Activated CD4-positive, alpha-beta memory T cell treated with anti-CD3 and anti-CD28 coated beads for 36 hours (primary cell): ENCODE measurements at places on chromosomes 3 and 15. TPM values are rescaled to one million over a fixed set of nuclear protein-coding genes. Genes with fewer than 3 reads are reported as not detected.
A peak's percentile ranks its signal among the peaks of the same experiment; 100 is the strongest.

Gene CHRNB4
- total RNA-seq, result not detected

Gene TRAT1
- total RNA-seq, result 19.9 TPM

Gene ACTC1
- total RNA-seq, result not detected

Gene KCNMB3
- total RNA-seq, result 0.29 TPM

Gene IMPG2
- total RNA-seq, result 0.12 TPM

Gene STRA6
- not detected for total RNA-seq

Gene EAF2
- total RNA-seq, result 14.8 TPM

GRCh38 chr3:167718582-167718981 is 16.1 kb downstream of the PDCD10 start:
- DNase-seq, result no peak

DNA sequence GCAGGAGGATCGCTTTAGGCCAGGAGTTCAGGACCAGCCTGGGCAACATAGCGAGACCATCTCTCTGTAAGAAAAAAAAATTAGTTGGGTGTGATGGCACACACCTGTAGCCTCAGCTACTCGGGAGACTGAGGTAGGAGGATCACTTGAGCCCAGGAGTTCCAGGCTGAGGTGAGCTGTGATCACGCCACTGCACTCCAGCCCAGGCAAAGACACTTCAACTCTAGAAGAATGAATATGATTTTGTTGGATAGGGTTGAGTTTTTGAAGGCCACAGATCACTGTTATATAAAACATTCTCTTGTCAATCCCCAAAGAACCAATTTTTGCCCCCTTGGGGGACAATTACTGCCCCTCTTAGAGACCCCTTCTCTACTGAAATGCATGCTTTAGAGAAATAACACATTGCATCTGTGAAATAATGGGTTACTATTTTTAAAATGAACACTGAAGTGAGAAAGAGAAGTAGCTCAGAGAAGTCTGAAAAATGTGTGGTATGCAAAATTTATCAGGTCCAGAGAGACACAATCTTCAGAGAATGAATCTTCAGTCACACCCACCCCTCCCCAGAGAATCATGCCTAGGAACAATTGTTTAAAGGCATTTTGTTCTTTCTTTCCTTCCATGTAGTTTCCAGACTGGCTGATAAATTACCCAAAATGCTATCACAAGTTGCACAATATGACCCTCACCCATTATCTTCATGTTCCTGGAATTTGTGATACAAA is 42.7 kb downstream of the METTL6 start:
- no peak for DNase-seq

DNA sequence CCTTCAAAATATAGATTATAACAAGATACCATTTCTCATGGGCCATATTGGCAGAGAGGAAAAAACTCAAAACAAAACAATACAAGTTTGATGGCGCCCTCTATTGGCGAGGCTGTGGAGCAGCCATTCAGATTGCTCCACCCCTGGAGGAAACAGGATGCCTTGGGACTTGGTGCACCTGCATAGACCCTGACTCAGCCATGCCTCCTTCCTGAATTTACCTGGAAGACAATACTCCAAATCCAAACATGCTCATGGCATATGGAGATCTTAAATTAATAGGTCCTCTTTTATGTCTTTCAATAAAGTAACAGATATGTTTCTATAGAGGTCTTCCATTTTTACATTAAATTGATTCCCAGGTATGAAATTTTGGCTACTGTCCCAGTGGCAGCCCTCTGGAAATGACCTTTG is 90.0 kb downstream of the APBA2 start:
- peak; percentile 74 for DNase-seq

DNA sequence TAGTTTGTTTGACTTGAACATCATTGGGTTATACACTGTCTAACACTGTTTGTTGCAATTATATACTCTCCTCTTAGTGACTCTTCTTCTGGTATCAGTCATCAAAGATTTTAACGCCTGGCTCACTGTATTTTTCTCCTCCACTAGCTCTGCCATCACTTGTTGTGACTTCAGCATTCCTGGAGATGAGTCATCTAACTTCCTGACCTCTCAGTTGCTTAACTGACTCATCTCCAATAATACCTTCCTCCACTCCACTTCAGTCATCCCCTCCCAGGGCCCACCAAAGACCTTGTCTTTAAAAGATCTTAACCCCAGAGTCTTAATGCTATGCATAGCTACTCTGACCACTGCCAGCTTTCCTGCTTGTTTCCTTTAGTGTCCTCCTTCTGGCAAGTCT is 28.6 kb upstream of the CLSTN2 start:
- no peak for DNase-seq

DNA sequence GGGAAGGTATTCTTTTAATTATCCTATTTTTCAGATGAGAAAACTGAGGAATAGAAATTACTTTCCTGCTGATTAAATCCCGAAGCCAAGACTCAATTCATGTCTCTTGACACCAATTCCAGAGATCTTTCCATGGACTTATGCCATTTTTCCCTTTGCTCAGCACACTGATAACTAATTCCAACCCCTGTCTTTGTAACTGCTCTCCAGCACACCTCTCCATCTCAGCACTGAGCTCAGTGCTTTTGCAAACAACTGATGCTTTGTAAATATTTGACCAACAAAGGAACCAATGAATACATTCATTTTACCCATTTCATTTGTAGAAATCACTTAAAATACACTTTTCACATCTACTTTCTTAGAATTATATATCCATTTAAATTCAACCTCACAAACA is 249.1 kb downstream of the IL5RA start:
- no peak for DNase-seq

- no peak for DNase-seq
These were observed 38.6 kb downstream of the CRYBG3 start for GRCh38 chr3:97860364-97860763.

DNA sequence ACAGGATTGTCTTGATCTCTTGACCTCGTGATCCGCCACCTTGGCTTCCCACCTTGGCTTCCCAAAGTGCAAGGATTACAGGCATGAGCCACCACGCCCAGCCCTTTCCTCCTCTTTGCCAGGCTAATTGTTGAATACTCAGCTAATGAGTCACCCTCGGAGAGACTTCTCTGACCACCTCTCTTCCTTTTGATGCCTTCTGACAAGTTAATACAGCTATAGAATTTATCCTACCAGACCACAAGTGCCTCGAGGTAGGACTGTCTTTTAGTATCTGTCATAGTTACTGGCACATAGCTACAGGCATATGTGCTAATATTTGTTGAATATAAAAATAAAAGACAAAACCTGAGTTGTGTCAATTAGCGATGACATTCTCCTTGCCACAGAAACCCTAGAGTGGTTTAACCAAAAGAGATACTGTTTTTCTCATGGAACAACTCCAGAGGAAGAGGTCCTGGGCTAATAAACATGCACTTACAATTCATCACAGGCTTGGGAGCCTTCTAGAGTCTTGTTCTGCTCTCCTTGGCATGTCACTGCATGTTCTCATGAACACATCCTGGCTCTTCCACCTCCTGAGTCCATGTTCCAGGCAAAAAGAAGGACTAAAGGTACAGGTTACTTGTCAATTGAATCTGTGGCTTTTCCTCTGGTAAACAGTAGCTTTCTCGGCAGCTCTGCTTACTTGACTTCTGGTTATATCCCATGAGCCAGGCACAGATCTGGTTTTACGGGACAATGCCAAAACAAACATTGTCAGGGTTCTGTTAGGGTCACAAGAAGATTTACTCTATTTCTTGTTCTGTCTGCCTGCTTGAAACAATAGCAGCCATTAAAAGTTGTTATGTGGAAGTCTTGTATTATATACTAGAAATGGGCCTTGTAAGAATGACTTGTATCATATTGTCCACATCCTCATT is 332.3 kb downstream of the THSD4 start:
- DNase-seq, result no peak

- DNase-seq, result no peak
These were observed 177.2 kb downstream of the ITPR1 start for GRCh38 chr3:4670352-4670751.

DNA sequence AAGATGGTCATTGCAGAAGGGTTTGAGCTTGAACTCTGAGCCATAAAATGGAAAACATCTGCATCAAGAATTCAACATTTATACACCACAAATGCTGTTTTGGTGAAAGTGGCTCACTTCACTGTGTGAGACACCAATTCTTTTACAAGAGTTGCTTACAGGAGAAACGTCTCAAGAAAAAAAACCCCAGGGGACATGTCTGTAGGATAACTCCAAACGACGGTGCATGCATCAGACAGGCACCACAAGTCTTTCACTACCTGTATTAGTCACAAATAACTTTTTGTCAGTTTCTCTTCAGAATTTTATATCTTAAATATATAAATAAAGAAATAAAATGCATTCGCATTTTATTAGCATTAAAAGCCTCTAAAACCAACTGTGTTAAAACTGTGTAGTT is 164.3 kb downstream of the EFHB start:
- no peak for DNase-seq

GRCh38 chr3:145882436-145882835 is 278.5 kb downstream of the PLOD2 start:
- no peak for DNase-seq

- peak; percentile 87 for DNase-seq
These were observed 5.8 kb downstream of the PRRT3 start for GRCh38 chr3:9946112-9947024.

- DNase-seq, result no peak
These were observed 5.2 kb downstream of the NKTR start for GRCh38 chr3:42605546-42606173.

DNA sequence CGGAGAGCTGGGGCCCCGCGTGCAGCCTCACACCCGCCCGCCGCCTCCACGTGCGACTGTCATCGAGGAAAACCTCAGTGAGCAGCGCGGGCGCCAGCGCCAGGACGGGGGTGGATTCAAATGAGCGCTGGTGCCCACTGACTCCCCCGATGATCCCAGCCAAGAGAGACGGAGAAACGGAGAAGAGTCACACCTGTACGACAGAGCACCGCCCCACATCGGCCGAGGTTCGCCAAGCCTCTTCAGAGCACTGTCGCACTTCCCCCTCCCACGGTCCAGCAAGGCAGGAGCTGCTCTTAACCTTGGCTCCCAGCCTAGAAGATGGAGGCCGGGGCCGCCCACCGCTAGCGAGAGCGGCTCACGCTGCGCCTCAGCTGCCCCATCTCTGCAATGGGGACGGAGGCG is 130.9 kb upstream of the IQSEC1 start:
- DNase-seq, result no peak

DNA sequence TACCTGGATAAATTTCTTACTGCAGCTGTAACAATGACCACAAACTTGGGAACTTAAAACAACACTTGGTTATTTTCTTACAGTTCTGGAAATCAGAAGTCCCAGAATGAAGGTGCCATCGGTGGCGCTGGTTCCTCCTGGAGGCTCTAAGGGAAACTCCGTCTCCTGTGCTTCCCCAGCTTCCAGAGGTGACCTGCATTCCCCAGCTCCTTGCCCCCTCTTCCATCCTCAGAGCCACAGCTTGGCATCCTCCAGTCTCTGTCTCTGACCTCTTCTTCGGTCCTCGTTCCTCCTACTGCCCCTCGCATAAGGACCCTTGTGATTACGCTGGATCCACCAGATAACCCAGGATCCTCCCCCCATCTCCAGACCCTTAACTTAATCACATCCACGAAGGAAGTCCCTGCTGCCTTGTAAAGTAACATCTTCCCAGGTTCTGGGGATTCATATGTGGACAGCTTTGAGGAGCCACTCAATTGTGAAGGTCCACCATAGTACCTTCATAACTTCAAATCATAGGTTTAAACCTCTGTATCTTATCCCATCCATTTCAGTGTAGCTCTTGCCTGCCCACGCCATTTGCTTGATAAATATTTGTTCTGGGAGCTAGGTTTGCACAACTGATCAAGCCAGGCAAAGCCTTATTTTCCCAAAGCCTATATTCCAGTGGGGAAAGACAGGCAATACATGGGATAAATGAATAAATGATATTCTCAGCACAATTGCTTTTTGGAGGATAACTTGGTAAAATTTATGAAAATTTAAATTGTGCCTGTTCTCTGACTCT is 34.8 kb downstream of the KLF15 start:
- no peak for DNase-seq

GRCh38 chr3:34619990-34620389 is 821.6 kb downstream of the PDCD6IP start:
- DNase-seq, result no peak

GRCh38 chr3:133455960-133456359 is 56.1 kb downstream of the BFSP2 start:
- DNase-seq, result no peak

GRCh38 chr3:160981217-160981938 is 123.8 kb downstream of the B3GALNT1 start:
- peak; percentile 17 for DNase-seq

DNA sequence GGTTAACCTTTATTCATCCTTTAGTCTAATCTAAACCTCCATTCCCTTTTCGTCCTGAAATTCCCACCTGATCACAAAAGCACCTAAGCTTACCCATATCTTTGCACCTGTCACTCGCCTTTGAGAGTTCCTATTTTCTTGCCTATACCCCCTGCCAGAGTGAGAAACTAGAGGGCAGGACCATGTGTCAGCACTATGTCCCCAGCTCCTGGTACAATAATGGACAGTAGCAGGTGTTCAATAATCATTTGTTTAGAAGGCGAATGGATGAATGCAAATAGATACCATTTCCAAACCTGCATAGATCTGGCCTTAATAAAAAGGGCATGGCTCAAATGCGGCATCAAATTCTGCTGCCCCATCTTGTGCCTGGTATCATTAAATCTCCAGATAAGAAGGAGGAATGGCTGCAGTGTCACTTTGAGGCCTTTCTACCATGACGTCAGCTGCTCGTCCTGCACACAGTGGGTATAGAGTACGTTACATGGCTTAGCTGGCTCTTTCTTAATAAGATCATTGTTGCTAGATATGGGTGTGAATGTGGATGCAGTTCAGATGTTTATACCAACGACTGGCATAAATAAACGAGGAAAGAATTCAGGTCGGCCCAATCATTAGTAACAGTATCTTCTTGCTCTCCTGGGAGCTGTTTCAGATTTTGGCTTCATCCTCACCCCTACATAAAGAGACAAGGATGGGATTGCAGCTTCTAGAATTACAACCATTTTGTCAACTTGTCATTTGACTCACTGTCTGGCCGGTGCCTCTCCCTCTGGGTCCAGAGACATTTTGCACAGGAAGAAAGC is 148.7 kb downstream of the RORA start:
- no peak for DNase-seq

DNA sequence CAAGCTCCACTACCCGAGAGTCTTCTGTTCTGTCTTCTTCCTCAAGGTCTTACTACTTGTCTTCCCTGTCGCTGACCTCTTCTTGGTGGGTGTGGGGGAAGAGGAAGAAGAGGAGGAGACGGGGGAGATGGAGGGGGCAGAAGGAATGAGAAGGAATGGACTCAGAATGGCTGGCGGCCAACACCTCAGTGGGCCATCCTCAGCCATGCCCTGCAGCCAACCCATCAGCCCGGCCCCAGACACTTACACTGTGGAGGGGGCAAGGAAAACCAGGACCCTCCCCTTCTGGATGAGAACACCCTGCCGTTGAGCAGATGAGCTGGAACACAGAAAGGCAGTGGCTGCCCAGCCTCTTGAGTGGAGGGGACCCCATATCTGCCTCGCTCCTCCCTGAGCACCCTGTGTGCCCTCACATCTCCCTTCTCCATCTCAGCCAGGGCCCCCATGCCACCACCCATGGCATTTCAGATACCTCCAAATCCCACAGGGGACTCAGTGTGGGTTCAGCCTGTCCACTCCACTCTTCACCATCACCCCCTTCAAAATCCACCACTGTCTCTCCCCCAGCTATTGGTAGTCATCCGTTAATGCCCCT is 45.5 kb upstream of the PRR23E start:
- DNase-seq, result no peak

GRCh38 chr3:28986922-28987321 is 293.9 kb upstream of the RBMS3 start:
- DNase-seq, result no peak

- no peak for DNase-seq
These were observed 92.1 kb upstream of the IL12A start for GRCh38 chr3:159896543-159896942.
